ENCODE measurements at places on chromosomes 5 and 9.

DNA sequence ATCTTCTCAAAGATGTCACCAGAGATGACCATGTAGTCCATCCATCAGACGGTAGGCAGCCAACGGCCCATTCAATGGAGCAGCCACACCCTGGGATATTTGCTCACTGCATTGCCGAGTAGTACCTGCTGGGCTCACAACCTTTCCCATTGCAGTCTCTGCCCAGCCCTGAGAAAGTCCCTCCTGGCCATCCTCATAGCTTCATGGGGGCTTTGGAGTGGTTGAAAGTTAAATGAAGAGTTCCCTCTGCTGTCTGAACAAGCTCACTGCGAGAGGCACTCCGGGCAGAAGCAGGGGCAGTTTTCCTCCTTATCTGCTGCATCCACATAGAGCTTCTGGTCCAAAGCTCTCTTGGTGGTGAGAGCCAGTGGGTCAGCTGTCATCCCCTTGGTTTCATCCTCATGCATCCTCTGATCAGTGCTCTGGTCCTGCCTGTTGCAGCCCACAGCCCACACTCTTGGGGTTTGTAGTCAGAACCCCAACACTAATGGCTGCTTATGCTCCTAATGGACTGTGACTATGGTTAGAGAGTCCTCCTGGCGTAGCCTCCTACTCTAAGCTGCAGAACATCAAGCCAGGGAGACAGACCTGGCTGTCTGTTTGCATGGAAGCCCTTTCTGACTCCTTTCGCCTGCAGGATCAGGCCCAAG lies 23.3 kb downstream of the TNFSF8 start:
- peak; percentile 67 for DNase-seq

GRCh38 chr5:74895906-74896305 lies 29.7 kb upstream of the FAM169A start:
- DNase-seq = peak; percentile 42

DNA sequence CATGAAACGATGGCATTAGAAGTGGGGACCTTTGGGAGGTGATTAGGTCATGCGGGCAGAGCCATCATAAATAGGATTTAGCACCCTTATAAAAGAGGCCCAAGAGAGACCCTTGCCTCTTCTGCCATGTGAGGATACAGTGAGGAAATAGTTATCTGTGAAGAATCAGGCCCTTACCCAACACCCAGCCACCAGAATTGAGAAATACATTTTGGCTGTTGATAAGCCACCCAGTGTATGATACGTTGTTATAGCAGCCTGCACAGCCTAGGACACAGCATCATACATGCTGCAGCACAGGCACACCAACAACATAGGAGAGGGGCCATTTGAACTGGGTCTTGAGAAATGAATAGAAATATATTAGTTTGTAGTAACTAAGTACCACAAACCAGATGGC lies 8.0 kb upstream of the MAMDC2 start:
- no peak for DNase-seq

DNA sequence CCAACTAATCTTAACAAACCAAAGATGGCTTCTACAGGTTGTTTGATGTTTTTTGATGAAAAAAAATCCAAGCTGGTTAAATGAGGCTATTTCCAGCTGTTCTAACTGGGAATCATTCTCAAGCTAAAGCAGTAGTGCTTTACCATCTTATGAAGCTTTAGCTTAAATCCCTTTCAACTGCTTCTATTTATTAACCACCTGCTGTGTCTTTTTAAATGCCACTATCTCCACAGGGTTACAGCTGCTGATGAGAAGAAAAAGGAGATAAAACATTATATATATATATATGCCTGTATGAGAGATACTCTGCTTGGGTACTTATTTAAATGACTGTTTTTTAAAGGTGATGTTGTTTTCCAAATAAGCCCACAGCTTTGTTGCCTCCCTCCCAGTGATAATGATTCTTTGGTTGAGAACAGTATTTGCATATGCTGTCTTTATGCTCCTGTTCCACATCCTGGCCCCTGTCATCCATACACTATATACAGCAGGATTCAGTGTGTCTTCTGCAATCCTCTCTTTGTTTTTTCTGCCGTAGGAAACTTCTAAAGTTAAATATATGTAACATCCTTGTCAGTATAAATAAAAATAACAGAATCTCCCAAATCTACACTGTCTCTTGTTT lies 164.0 kb downstream of the PAM start:
- DNase-seq = no peak

GRCh38 chr5:150227036-150227435 lies 37.2 kb downstream of the SLC6A7 start:
- DNase-seq = no peak

DNA sequence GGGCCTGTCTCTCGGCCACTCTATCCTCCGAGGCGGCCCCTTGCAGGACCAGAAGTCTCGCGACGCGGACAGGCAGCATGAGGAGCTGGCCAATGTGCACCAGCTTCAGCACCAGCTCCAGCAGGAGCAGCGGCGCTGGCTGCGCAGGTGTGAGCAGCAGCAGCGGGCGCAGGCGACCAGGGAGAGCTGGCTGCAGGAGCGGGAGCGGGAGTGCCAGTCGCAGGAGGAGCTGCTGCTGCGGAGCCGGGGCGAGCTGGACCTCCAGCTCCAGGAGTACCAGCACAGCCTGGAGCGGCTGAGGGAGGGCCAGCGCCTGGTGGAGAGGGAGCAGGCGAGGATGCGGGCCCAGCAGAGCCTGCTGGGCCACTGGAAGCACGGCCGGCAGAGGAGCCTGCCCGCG lies 283.5 kb downstream of the ARHGEF28 start:
- DNase-seq = no peak

DNA sequence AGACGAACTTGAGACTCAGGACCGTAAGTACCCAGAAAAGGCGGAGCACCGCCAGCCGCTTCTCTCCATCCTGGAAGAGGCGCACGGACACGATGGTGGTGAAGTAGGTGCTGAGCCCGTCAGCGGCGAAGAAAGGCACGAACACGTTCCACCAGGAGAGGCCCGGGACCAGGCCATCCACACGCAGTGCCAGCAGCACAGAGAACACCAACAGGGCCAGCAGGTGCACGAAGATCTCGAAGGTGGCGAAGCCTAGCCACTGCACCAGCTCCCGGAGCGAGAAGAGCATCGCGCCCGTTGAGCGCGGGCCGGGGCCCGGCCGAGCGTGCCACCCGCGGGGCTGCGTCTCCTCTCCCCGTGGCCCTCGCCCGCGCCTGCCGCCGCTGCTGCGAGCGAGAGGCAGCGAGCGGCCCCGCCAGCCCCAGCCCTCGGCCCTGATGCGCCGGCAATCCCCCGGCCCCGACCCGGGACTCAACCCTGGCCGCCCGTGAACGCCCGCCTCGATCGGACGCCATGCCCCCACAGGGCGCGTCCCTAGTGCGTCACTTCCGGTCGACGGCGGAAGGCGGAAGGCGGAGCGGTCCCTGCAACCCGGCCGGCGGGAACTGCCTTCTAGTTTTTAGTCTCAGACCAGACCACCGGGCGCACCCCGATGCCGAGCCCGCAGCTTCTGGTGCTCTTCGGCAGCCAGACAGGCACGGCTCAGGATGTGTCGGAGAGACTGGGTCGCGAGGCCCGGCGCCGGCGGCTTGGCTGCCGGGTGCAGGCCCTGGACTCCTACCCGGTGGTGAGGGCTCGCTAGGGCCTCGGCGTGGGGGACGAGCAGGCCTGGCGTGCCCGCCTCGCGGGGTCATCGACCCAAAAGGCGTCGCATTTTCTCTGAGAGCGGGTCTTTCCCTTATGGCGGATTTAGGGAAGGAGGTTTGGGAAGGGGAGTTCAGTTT lies at the start of the genes NDOR1 and TMEM203:
Gene NDOR1 (plus strand): TSS at position 575 of the 944 bp plus-strand sequence. CDS start 78 bp downstream, at position 653.
Gene TMEM203 (minus strand): TSS at position 523 of the 944 bp plus-strand sequence. CDS start 234 bp downstream, at position 289.
- peak; percentile 99 for DNase-seq

DNA sequence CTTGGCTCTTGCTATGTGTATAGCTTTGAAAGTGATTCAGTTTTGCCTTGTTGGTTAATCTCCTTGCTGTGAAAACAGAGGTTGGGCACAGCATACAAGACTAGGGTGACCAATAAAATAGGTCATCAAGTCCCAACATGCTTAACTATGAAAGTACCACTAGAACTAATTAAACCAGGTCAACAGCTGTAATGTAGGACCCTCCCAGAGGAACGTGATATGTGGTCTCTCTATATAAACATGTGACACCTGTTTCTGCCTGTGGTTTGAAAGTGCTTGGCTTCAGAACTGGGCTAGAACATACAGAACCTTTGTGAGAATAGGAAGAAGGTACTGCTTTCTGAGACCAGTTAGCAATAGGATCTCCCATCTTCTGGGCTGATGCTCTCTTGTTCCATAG lies 297.1 kb downstream of the FBXL7 start:
- DNase-seq = no peak

- DNase-seq = no peak
Observed at GRCh38 chr5:152883066-152883775, 478.1 kb upstream of the NMUR2 start.

DNA sequence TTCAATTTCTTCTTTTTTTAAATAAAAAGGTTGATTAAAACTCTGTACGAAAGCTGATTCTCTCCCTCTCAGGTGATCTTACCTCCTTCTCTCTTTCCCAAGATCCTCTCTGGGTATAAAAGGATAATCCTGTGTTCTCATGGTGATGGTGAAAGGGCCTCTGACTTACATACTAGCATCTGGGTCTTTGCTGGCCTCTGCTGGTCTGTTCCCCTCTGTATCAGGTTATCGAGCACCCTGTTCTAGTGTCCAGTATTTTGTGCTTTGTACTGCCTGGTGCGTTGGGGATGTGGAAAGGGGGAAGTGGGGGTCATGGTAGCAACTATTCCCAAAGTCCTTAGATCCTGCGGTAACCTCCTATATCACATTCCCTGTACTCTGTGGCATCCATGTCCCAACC lies 328.9 kb downstream of the NR2F1-AS1 start:
- no peak for DNase-seq

GRCh38 chr5:149938279-149938678 lies 6.3 kb downstream of the PDE6A start:
- no peak for DNase-seq

GRCh38 chr9:114745879-114746550 lies 59.8 kb downstream of the TNFSF15 start:
- no peak for DNase-seq

GRCh38 chr9:96612105-96612965 lies 7.3 kb downstream of the CDC14B start:
- no peak for DNase-seq

GRCh38 chr5:151081431-151082281 lies 822 bp upstream of the TNIP1 start:
- no peak for DNase-seq

- DNase-seq = no peak
Observed at GRCh38 chr9:90099262-90099963, 494.6 kb downstream of the GADD45G start.

DNA sequence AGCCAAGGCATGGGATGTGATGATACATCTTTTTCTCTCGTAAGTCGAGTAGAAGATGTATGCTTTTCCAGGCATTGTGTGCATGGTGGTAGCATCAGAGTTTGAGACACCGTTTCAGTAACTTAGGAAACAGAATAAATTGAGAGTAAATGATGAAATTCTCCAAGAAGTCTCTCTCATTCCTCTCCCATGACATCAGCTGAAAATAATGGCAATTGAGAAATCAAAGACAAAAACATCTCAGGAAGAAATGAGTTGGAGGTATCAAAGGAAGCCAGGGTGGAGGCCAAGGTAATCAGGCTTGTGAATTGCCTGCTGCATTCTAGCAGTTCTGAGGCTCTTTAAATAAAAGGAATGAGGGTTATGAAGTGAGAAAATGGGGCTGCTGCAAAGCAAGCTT lies 53.9 kb downstream of the SGCD start:
- no peak for DNase-seq

- DNase-seq = no peak
Observed at GRCh38 chr5:151086905-151087360, 6.1 kb upstream of the TNIP1 start.

DNA sequence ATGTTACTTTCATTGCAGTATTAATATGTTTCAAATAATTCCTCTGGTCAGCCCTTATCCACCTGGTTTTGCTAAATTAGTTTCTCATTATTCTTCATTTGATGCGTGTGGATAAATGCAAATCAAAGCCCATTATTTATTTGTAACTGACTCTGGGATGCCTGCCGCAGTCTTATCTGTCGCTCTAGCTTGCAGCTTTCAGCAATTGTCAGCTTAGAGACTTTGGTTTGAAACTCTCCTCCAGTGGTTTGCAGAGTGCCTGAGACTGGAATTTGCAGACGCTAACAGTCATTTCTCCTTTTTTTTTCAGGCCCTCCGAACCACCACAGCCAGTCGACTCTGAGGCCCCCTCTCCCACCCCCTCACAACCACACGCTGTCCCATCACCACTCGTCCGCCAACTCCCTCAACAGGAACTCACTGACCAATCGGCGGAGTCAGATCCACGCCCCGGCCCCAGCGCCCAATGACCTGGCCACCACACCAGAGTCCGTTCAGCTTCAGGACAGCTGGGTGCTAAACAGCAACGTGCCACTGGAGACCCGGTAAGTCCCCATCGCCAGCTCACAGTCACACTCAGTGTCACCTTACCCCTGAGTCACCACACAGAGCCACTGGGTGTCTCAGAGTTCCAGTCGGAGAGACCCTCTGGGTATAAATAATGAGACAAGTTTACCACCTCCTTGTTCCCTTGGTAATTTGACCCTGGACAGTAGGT lies 339.0 kb upstream of the WWC1 start:
- DNase-seq = peak; percentile 31

DNA sequence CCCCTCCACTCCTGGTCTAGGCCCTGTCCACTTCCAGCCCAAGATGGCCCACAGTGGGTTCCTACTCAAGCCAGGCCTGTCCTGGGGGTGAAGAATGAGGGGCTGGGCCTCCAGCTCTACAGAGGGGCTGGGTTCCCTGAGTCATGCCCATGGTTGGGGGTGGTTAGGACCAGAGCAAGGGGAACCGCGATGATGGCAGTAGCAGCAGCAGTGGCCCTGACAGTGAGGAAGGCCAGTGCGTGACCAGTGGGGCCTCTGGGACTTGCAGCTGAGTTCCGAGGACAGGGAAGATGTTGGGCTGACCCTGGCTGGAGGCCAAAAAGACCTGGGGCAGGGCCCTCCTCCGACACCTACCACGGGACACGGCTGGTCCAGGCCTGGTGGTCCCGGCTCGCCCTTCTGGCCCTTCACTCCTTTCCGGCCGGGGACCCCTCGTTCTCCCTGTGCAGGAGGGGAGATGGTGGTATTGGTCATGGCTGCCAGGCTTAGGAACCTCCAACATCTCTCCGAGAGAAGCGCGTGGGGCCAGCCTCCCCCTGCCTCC lies 9.2 kb upstream of the PHYKPL start:
- DNase-seq = no peak

- no peak for DNase-seq
Observed at GRCh38 chr9:135976531-135976930, 15.4 kb upstream of the UBAC1 start.

DNA sequence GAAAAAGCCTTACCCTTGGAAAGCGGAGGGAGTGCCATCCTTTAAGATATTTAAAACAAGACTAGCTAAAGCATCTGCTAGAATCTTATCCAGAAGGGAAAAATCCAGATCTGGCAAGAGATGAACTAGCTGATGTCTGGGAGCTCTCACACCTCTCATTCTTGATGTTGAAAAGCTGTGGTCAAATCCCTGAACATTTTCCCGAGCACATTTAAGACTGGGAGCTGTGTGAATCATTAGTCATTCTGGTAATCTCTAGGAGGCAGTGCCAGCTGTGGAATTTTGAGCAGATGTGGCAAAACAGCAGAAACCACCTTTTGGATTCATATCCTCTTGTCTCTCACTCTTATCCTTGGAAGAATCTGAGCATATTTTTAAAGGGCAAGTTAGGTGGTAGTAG lies 218.0 kb downstream of the MAN2A1 start:
- no peak for DNase-seq
